ENCODE measurements at places on chromosomes 3 and 15.

DNA sequence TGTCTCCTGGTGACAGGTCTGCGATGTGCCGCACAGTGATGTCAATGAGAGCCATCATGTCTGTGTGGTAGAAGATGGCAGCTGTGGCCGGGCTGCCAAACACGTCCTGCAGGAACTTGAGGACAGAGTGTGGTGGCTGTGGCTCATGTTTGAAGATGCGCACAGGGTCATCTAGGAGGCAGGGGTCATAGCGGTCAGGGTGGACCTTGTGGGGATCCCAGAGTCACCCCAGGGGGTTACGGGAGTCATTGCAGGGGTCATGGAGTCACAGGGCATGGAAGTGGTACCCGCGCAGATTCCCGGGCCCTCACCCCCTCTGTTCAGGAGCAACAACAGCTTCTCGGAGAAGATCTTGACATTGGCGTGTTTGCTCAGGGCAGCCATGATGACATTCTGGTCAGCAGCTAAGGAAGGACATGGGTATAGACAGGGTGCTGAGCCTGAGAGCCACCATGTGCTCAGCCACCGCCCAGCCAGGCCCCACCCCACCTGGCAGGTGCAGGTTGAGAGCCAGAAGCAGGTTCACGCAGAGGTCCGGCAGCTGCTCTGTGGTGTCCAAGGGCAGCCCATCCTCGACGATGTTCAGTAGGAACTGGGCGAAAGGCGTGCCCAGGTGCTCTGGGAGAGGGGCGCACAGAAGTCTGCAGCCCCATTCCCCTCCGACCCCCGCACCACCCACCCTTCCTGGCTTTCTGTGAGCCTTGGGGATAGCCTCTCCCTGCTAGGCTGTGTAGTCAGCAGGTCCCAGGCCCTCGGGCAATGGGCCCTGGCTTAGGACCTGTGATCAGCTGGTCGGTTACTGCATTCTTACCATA is 6.9 kb downstream of the NCKIPSD start:
- no peak for DNase-seq

GRCh38 chr15:35698331-35698730 is 152.4 kb upstream of the DPH6 start:
- DNase-seq: no peak

DNA sequence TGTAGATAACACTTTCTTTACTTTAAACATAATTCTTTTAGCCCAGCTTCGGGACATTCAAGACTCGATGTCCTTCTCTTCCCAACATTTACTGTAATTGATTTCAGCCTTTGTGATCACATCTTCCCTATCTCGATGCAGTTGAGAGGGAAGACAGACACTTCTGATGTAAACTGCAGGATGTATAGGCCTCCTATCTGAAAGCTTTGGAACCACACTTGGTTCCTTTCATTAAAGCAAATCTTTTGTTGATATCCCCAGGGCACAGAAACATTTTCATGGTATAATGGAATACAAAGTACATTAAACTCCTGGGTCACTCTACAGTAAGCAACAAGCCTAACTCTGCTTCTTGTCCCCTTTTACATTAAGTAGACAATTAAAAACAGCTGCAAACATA is 6.4 kb downstream of the GRM7 start:
- no peak for DNase-seq

GRCh38 chr3:73939985-73940384 is 315.2 kb upstream of the PDZRN3 start:
- no peak for DNase-seq

DNA sequence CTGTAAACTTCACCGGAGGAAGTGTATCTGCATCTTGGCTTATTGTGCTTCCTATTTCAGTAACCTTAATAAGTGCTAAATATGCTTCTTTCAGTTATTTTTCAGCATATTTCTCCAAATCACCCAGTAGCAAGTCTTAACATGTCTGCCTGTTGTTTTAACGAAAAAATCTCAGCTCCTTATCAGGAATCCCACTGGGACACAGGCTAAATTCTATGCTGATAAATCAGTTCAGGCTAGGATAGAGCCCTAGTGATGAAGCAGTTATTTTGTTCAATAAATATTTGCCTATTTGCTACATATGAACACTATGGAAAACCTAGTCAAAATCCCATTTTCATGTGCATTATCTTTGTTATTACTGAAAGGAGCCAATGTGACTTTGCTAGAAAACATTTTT is 8.2 kb upstream of the MITF start:
- no peak for DNase-seq

DNA sequence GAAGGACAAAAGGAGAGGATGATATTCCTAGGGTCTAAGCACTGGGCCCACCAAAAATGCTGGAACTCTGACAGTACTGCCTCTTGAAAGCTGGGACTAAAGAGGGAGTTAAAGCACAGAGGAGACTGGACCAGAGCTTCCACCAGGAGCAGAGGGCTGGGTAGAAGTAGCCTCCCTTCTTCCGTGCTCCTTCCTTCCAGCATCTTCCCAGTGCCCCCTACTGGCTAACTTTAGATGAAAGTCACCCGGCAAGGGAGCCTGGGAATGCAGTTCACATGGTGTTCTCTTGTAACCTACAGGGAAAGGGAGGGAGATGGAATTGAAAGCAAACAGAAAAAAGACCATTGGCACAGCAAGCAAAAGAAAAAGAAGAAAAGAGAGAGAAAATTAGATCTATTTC is 106.1 kb upstream of the COL8A1 start:
- peak; percentile 10 for DNase-seq

DNA sequence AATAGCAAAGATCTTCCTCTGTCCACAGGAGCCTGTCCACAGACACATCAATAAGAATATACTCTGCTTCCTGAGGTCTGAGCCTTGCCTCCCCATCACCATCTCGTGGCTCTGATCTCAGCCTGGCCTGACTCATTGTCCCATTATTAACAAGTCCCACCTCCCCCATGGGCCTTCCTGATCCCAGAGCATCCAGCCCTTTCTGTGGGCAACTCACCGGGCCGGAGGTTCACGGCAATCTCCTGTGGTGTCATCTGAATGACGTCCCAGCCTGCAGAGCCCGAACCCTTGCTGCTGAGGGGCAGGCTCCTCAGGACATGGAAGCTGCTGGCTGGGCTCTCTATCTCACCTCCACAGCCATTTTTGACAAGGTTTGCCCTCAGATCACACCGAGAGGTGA is 28.1 kb downstream of the ITGB5 start:
- no peak for DNase-seq

Measured in NCI-H446 (cell line).